ENCODE measurements at places on chromosomes 5 and 9.

- DNase-seq = no peak
Observed at GRCh38 chr9:121237916-121238315, 30.0 kb upstream of the GSN start.

GRCh38 chr5:71705421-71705820 is 13.7 kb upstream of the CARTPT start:
- DNase-seq = no peak

DNA sequence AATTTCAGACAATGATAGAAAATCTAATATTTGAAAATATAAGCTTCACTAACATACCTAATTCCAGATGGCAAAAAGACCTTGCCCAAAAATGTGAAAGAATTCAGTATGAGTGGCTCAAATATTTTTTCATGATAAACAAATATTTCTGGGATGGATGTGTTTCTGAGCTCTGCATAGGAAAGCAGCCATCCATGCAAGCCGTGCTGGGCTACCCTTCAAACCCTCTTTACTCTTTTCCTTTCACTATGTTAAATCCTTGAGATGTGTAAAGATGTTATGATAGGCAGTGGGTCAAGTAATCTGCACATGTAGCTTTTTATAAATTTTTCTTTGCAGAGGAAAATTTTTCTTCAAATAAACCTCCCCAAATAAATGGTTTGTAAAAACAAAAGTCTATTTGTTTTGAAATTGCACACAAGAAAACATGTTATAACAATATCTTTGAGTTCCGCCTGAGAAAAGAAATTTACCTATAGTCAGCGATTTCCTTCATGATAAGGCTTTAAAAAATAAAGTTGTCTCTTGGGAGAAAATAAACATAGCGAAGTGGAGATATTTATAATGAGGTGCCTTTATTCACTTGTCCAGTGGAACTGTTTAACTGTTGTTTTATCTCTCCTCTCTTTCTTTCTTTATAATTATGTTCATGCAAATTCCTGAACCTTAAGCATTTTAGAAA is 154.3 kb upstream of the PITX1 start:
- no peak for DNase-seq

DNA sequence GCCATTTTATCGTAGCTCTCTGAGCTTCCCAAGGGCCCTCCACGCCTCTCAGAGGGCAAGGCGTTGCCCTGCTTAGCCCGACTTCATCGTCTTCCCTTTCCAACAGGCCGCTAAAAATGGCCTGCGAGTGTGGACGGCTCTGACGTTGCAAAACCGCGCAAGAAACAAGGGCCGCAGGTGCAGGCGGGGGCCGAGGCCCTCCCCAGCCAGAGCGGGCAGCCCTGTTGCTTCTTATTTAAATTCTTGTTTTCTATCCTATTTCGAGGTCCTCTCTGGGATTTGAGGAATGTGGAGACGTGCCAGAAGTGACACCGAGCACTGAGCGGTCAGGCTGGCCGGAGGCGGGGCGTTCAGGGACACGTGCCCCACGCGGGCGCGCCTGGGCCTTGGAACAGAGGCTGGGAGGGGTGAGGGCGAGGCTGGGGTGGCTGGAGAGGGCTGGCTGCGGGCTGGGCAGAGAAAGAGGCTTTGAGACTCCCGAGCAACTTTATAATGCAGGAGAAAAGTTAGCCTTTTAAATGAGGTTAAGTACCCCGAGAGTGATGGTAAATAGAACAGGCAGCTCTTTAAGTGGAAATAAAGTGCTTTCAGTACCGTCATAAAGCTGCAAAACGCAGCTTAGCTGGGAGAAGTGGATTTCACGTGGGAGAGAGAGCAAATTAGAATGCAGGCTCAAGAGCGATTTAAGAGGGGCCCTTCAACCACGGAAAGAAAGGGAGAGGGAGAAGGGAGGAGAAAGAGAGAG is 243.6 kb downstream of the AUH start:
- no peak for DNase-seq
